Kidney (tissue), 22 donors: ENCODE measurements at places on chromosomes 3 and 15. TPM values are rescaled to one million over a fixed set of nuclear protein-coding genes. Genes with fewer than 3 reads are reported as not detected.

- H3K27ac ChIP-seq, result no peak overlapping the region
- no peaks in the 10 kb centered on the region for H3K27me3 ChIP-seq
- no peak overlapping the region for H3K4me3 ChIP-seq
- no peaks in the 10 kb centered on the region for H3K4me1 ChIP-seq
Observed at GRCh38 chr3:67094167-67094566, 96.1 kb downstream of the KBTBD8 start.

MYRIP gene
- total RNA-seq, result 6.6 TPM

FAM227B gene
- total RNA-seq, result 11.7 TPM

DNA sequence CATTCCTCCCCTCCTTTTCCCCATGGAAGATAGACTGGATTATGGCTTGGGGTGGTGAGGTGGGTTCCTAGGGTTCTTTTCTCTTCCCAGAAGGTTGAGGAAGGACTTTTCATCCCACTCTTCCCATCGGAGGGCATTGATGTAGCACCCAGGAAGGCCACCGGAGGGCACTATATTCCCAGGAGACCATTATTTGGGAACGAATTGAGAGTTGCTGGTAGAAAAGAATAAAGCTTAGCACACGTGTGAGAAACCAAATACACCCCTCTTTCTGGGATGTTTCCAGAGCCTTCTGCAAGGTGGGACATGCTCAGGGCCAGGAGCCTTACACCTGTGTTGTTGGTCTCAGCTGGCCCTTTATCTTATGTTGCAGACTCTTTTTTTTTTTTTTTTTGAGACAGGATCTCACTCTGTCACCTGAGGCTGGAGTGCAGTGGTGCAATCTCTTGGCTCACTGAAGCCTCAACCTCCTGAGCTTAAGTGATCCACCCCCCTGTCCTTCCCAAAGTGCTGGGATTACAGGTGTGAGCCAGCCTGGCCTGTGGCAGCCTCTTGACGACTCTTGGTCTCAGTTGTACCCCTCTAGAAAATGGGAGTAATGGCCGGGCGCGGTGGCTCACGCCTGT lies 6.3 kb upstream of the CDC25A start:
- H3K4me1 ChIP-seq, result no peaks in the 10 kb centered on the region
- H3K27ac ChIP-seq, result no peak overlapping the region
- DNase-seq, result peak; percentile 67
- H3K4me3 ChIP-seq, result no peak overlapping the region
- H3K27me3 ChIP-seq, result no peaks in the 10 kb centered on the region
- no peaks in the 10 kb centered on the region for H3K36me3 ChIP-seq

GRCh38 chr15:41999290-42000285 lies 21.3 kb downstream of the PLA2G4E start:
- no peaks in the 10 kb centered on the region for H3K4me1 ChIP-seq
- H3K27ac ChIP-seq, result no peak overlapping the region
- no peaks in the 10 kb centered on the region for H3K27me3 ChIP-seq
- no peaks in the 10 kb centered on the region for H3K36me3 ChIP-seq
- no peak overlapping the region for H3K4me3 ChIP-seq

FGF12 gene
- 1.8 TPM for total RNA-seq

CLCN2 gene
- 10.4 TPM for total RNA-seq

- DNase-seq, result no peak
- no peaks in the 10 kb centered on the region for H3K27me3 ChIP-seq
- peaks cover 14% of the 10 kb centered on the region for H3K36me3 ChIP-seq
- H3K4me3 ChIP-seq, result no peak overlapping the region
- H3K4me1 ChIP-seq, result no peaks in the 10 kb centered on the region
Observed at GRCh38 chr3:57098418-57099310, 38.2 kb downstream of the SPATA12 start.

SEMA5B gene
- total RNA-seq, result 8.4 TPM

C2CD4A gene
- 5.3 TPM for total RNA-seq

- no peak overlapping the region for H3K27ac ChIP-seq
- no peaks in the 10 kb centered on the region for H3K36me3 ChIP-seq
- H3K27me3 ChIP-seq, result no peaks in the 10 kb centered on the region
- no peak overlapping the region for H3K4me3 ChIP-seq
- DNase-seq, result no peak
Observed at GRCh38 chr15:68231102-68231818, 1.7 kb upstream of the CLN6 start.
